ENCODE measurements at places on chromosomes 5 and 9.
A peak's percentile ranks its signal among the peaks of the same experiment; 100 is the strongest.

- DNase-seq = peak; percentile 45
Measured at GRCh38 chr5:33118761-33119415, 321.9 kb upstream of the TARS1 start.

DNA sequence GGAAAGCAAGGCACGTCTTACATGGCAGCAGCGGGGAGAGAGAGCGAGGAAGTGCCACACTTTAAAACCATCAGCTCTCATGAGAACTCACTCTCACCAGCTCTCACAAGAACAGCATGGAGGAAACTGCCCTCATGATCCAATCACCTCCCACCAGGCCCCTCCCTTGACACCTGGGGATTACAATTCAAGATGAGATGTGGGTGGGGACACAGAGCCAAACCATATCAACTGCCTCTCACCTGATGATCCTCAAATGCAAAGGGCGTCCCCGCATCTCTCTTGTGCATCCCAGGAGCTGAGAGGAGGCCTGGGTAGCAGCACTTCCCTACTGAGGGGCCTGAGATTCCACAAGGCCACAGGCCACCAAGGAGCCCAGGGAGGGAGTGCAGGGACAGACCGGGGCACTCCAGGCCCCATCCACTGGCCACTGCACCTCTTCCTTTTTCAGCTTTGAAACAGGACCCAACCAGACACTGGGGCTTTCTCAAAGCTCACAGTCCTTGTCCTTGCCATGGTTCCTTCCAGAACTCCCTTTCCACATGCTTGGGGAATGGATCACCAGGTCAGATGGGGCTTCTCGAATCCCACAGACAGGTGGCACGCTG lies 54.5 kb upstream of the IL17B start:
- DNase-seq = no peak

DNA sequence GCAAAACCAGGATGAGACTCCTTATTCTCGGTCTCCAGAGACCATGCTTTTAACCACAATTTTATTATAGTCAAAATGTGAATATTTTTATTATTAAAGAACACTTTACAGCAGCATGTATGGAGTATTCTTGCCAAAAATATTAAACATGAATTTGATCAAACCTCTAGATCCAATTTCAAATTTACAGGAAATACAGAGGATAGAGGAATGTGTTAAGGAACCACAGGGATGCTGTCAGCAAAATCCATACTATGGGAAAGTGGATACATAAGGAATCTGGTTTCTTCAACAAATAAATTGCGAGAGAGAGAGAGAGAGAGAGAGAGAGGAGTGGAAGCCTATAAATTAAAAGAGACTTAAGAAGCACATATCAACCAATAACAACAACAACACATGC lies 348.2 kb upstream of the NUDT12 start:
- no peak for DNase-seq

DNA sequence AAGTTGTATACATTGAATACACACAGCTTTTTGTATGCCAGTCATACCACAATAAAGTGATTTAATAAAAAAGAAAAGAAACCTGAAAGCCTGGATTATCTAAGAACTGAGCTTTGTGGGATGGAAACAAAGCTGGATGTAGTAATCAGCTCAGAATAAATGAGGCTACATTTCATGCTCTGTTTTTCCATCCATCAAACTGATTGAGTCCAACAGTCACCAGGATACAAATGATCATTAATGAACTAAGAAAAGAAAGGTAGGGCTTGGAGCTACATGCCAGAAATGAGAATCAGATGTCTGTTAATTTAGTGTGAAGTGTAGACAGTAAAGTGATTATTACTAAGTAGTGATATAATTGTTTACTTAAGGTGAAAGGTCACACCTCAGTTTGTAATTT lies 109.8 kb upstream of the TARS1 start:
- DNase-seq = no peak

GRCh38 chr5:54302267-54302687 lies 8.1 kb downstream of the ARL15 start:
- peak; percentile 24 for DNase-seq

- no peak for DNase-seq
Measured at GRCh38 chr9:119264165-119264564, 105.1 kb downstream of the BRINP1 start.

Data from epithelial cell of prostate (primary cell).